ENCODE measurements at places on chromosomes 1 and 21.

DNA sequence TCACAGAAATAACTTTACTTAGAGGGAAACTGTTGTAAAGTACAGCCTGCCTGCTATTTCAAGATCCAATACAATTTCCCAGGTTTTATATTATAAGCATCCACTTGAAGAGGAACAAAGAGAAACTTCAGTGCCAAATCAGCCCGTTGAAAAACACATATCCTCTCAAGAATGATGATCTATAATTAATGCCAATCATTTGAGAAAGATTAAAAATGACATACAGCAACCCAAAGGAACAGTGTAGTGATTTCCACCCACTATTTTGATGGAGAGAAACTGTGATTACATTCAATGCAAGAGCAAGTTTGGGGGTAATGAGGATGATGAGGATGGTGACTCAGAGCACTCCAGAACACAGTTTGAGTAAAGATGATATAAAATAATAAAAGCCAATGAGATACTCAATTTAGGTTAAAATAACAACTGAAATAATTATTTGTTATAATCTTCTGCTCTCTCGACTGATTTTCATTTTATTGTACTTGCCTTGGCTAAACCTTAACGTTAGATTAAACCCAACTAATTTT is 715.5 kb downstream of the NCAM2 start:
- DNase-seq: no peak

GRCh38 chr1:54721719-54722118 is 6.1 kb downstream of the TTC4 start:
- DNase-seq: no peak

- no peak for DNase-seq
Measured at GRCh38 chr1:59101518-59101917, 195.4 kb upstream of the FGGY start.

DNA sequence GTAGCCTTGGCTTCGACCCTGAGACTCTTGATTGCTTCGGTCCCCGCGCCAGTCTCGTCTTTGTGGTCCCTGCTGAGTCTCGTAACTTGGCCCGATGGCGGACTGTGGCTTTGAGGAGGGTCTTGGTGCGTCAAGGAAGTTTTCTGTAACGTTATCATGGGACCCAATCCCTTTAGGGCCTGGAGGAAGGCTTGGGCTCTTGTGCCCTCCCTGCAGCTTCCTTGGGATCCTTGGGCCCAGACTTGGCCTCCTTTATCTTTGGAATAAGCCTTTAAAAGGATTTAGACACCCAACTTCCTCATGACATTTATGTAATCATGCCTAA is 371 bp downstream of the ZMPSTE24 start:
- no peak for DNase-seq

GRCh38 chr1:241870746-241871430 is 22.9 kb downstream of the EXO1 start:
- no peak for DNase-seq

GRCh38 chr1:248807067-248807737 is 18.5 kb downstream of the SH3BP5L start:
- DNase-seq: no peak

- DNase-seq: no peak
Measured at GRCh38 chr1:48109390-48110013, 112.3 kb upstream of the TRABD2B start.

- DNase-seq: no peak
Measured at GRCh38 chr1:229572286-229572685, 13.8 kb upstream of the ABCB10 start.

- DNase-seq: no peak
Measured at GRCh38 chr1:59994302-59995198, 68.0 kb upstream of the CYP2J2 start.

GRCh38 chr21:33687634-33688033 is 45.3 kb downstream of the ITSN1 start:
- DNase-seq: no peak

DNA sequence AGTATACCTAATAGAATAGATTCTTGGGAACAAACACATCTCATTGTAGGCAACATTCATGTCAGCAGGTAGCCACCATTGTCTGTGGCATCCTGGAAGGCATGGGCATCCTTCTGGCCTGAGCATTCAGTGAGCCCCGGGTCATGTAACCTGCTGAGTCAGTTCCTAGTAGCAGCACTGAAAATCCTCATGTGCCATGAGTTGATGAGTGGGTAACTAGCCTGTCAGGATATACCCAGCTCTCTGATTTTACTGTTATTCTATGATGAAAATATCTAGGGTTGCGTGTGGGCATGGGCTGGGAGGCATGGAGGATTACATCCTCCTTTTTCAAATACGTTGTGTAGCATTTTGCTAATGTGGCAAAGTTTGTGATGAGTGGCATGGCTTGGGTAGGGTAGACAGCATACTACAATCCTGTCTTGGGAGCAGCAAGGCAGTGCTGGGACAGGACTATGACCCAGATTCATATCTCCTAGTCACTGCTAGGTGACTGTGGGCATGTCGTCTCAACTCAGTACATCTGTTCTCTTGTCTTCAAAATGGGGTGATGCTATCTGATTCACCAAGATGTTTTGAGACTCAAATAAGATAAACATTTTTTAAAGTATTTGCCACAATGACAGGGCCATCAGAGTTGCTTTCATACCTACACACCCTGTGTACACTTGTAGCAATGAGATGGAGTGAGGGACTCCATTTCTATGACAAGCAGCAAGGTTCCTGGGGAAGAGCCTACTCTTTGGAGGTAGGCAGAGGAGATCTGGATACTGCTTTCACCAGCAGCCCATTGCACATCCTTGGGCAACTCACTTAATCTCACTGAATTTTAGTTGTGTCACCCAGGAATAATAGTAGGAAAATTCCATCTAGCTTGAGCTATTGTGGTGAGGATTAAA is 62.5 kb downstream of the CD58 start:
- no peak for DNase-seq

- no peak for DNase-seq
Measured at GRCh38 chr1:47405697-47406096, 10.4 kb upstream of the FOXE3 start.

DNA sequence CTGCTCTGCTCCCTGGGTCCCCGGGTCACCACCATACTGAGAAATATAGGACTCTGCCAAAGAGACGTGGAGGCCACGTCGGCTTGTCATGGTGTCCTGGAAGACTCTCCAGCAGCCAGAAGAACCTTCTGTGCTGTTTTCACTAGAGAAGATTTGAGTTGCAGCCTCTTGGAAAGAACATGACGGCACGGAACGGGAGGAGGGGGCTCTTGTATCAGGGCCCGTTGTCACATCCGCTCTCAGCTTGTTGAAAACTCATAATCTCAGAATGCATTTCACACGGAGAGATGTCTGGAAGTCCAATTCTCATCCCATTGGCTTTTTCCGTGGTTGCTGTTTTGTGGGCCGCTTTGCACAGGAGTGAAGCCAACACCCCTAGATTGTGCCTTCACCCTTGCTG is 39.4 kb upstream of the FAM3B start:
- no peak for DNase-seq

- DNase-seq: no peak
Measured at GRCh38 chr1:111904478-111905218, 84.8 kb downstream of the KCND3 start.

GRCh38 chr1:14738235-14738634 is 139.8 kb downstream of the KAZN start:
- no peak for DNase-seq

GRCh38 chr1:44571712-44572571 is 102.3 kb downstream of the TMEM53 start:
- no peak for DNase-seq

DNA sequence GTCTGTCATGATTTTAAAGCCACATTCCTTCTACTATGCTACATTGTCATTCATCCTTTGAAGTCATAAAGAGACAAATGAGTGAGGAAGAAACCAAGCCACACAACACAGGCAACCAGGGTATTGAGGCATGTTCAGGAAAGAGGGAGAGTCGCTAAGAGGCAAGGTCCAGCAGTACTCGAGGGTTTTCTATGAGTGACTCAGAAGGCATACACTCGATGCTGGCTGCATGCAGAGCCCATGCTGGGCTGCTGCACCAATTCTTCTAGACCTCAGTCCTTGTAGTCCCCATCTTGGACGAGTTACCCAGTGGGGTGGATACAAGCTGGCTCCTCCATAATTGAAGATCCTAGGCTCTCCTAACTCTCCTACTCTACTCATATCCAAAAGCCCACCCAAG is 57.6 kb downstream of the OLFML2B start:
- no peak for DNase-seq

GRCh38 chr1:192557841-192558595 is 17.6 kb upstream of the RGS1 start:
- DNase-seq: no peak

- DNase-seq: no peak
Measured at GRCh38 chr1:18284805-18285537, 177.4 kb downstream of the IGSF21 start.

GRCh38 chr1:52899445-52899894 is 22.1 kb downstream of the ECHDC2 start:
- DNase-seq: no peak

- no peak for DNase-seq
Measured at GRCh38 chr1:247829656-247830055, 5.7 kb upstream of the OR14A16 start.

DNA sequence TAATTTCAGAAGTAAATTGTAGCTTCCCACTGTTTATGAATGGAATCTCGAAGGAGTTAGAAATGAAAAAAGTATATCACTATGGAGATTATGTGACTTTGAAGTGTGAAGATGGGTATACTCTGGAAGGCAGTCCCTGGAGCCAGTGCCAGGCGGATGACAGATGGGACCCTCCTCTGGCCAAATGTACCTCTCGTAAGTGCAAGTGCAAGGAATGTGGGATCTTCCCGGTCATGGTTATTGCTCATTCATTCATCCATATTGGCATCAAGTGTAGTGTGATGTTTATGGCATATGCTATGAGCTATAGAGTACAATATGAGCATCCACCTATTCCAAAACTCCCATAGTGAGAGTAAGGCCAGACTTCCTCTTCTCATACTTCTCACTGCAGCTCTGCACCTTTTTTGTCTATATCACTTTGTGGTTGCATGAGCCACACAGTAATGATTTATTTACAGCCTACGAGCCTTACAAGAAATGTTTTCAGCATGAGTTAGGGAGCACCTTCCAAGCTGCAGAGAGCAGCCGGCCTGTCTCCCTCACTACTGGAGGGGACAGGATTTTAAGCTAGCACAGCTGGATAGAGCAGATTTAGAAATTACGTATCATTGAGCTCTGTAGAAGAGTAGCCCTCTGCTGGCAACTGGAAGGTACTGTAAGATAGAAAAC is 24.9 kb upstream of the CR1L start:
- no peak for DNase-seq

DNA sequence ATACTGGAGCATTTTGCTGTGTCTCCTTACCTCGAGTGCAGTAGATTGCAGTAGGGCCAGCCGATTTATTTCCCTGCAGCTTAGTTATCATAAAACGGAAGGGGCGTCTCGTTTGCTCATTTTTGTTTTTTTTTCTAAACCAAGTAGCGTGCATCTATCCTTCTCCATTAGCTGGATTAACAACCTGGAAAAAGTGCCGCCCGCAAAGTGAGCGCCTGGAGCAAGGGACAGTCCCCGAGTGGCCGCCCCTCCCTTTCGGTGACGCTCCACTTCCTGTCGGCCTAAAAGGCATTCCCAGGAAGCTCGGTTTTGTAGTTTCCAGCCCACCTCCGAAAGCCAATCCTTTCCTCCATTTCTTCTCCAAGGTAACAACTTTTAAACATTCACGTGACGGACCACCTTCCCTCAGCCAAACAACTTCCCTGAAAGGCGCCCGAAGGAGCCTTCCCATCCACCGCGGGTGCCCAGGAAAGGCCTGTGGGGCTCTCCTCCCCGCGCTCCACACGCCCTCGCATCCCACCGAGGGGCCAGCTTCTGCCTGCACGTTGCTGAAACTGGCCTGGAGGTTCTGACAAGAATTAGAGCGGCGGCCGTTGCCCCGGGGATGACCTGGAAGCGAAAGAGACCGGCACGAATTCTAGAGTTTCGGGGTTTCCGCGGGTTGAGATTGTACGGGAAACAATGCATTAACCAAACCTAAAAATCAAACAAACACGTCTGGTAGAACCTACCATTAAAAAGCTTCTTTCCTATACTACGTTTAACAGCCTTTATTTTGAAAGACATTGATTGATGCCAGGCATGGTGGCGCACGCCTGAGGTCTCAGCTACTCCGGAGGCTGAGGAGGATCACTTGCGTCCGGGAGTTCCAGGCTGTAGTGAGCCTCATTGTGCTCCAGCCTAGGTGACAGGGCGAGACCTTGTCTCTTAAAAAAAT is at the start of gene EXTL2:
Gene EXTL2, minus strand, starts transcription at position 240 of the 937 bp plus-strand sequence. CDS start 6,085 bp downstream, outside the sequence.
- DNase-seq: peak; percentile 27

DNA sequence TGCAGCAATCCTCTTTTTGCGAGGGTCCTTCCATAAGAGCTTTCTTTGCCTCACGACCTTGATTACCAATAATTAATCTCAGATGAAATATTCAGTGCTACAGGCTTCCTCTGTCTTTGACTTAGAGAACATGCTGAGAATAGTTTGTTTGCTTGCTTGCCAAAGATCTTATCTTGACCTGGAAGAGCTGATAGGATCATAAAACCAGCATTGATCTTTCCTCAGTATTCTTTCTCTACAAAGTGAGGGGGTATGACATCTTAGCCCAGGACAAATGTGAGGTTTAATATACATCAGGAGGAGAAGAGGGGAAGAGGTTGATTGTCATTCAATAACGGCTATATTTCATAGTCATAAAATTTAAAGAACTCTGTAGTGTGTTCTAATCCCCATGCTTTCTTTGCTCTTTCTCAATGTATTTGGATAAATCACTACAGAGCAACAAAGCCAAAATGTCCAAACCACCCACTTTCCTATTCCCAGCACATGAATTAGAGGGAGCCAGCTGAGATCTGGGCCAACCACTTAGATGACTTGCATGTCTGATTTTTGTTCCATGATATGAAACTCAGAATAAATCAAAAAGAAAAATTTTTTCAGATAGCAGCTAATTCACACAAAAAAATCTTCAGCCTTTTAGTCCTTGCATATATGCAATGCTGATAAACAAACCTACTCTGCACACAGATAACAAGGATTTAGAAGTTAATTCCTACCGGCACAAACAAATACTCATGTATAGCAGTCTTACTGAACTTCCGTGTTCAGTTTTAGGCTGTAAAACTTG is 50.5 kb upstream of the IPO9 start:
- DNase-seq: no peak

GRCh38 chr1:248421384-248421783 is 18.5 kb downstream of the OR2T1 start:
- no peak for DNase-seq

GRCh38 chr1:118486199-118486598 is 301.2 kb upstream of the SPAG17 start:
- DNase-seq: no peak

DNA sequence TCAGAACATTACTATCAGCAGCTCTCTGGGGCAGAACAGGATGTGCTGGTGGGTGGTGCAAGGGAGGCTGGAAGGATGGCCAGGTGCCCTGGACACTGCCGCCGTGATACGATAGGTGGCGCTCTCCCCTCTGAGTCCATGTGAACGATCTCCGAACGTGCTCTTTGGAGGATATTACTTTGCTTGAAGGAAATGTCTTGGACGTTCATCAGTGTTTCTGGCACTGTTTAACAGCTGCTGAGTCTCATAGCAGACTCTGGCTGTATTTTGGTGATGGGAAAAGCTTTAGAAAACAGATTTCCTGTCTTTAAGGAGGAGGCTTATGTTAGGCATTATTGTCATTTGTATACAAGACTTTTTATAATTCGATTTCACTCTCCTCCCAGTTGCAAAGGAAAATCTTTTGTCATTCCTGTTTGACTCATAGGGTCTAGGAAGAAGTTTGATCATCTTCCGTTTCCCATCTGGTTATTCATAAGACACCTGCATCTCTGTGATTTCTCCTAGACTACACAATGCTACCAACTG is 386.2 kb upstream of the ADGRL2 start:
- no peak for DNase-seq

- no peak for DNase-seq
Measured at GRCh38 chr1:37995751-37996345, 6.0 kb upstream of the SF3A3 start.

- no peak for DNase-seq
Measured at GRCh38 chr1:6730473-6730872, 28.9 kb upstream of the DNAJC11 start.

All from T-helper 2 cell (primary cell).